A549 treated with RU486 at 1 μM for 4 hours (cell line): ENCODE measurements at places on chromosomes 4 and X. TPM values are rescaled to one million over a fixed set of nuclear protein-coding genes. Genes with fewer than 3 reads are reported as not detected.

Gene PAK3
- 0.02 to 0.03 TPM in 2 of 5 replicates, not detected in the others for total RNA-seq

Gene CASP6
- 13.5 to 17.3 TPM (median 16.1 TPM) in 5 replicates for total RNA-seq

Gene HELT
- total RNA-seq: not detected in 5 replicates

Gene INTS6L
- total RNA-seq: 0.07 to 0.15 TPM (median 0.11 TPM) in 4 of 5 replicates, not detected in the other

Gene OPRPN
- total RNA-seq: not detected in 5 replicates

Gene GPRASP1
- 0.15 to 0.32 TPM (median 0.30 TPM) in 5 replicates for total RNA-seq

Gene DAPP1
- total RNA-seq: not detected in 5 replicates

Gene LRCH2
- total RNA-seq: 0.02 TPM in 1 of 5 replicates, not detected in the others

Gene STAP1
- total RNA-seq: not detected in 5 replicates
